ENCODE measurements at places on chromosomes 5 and 9.

GRCh38 chr9:123422635-123423310 lies 66.8 kb downstream of the CRB2 start:
- DNase-seq, result no peak

DNA sequence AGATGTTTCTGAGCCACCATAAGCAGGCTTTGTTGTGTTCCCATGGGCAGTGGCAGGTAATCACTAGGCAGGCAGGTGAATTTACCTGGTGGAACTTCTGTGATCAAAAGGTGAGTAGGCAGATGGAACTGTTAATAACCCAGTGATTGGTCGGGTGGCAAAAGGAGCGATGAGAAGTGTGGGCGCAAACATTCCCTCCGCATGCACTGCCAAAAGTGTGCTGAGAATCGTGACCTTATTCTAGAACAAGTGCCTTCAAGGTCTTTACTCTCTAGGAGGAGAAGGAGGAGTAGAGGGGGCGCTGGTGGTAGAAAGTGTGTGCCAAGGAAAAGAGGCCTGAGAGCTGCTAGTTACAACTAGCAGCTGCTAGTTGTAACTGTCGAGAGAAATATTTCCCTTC lies 3.3 kb downstream of the OTULINL start:
- no peak for DNase-seq

GRCh38 chr9:83794051-83794450 lies 23.5 kb downstream of the GKAP1 start:
- no peak for DNase-seq

- no peak for DNase-seq
Measured at GRCh38 chr9:76800901-76801300, 36.7 kb downstream of the PCA3 start.
